Skeletal muscle cell (primary cell): ENCODE measurements at places on chromosomes 5 and 9.

GRCh38 chr9:116646661-116647514 is 40.2 kb upstream of the TRIM32 start:
- DNase-seq: no peak

GRCh38 chr9:11356067-11356466 is 743.3 kb upstream of the PTPRD start:
- DNase-seq: no peak

GRCh38 chr9:79731171-79731890 is 159.6 kb downstream of the TLE4 start:
- no peak for DNase-seq

DNA sequence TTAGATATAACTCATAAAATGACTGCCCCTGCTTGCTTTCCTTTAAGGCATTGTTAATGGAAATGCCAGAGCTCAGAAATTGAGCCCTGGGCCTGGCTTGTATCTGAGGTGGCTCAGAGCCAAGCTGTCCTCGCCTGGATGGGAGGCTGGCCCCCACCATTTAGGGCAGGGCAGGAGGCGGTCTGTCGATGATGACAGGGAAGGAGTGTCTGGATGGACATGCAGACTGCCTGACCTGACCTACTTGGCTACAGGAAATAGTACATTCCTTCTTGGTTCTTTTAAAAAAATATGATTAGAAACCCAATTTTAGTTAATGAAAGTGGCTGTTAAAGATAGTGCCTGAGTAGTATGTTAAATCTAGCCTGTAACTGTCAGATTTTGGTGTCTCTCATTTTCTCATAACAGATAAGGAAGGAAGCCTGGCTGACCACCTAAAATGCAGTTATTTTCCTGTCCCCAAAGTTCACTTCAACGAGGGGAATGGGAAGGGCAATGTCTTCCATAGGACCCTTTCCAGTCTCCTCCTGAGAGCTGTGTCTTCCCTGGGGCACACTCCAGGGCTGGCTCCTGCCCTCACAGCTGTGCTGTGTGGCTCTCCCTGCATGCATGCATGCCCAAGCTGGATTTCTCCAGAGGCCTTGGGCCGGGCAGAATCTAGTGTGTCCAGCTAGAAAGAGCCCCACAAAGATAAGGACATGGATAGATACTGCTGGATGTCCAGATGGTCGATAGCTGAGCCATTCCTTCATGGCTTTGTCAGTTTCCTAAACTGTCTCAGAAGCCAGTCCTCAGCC is 42.3 kb downstream of the MACROH2A1 start:
- DNase-seq: peak; percentile 74

DNA sequence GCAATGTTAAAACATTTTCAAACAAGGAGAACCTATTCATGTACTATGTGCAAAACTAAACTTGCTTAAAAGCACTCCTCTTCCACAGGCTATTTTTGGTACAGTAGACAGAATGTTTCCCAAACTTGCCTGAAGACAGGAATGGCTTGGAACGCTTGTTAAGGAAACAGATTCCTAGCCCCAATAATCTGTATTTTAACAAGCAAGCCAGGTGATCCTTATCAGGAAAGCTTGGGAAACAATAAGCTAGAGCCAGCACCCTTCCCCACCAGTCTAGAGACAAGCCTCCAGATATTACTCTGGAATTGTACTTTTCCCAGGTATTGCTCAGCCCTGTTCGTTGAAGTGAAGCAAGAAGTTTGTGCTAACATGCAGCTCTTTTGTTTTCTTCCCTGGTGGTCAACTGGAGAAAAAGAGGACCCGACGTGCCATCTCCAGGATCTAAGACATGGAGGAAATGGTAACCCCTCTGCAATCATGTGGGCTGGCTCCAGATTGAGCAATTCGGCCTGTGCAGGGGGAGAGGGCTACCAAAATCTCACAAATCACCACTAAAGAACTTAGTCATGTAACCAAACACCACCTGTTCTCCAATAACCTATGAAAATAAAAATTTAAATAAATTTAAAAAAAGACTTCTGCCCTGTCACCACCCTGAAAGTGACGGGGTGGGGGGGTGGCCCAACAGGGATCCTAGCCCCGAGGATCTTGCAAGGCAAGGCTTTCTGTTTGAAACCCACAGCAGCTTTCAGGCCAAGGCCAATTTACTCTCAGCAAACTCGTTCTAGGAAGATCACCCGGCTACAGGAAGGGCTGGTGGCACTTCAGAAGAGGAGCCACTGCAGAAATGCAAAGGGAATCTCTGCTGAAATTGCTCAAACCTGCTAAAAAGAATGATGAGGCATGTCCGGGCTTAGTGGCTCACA is 48.6 kb downstream of the SHB start:
- DNase-seq: no peak
